Stimulated activated CD8-positive, alpha-beta memory T cell treated with anti-CD3 and anti-CD28 coated beads, Interleukin-4, amount 100 ng/mL, for 4 hours (primary cell): ENCODE measurements at places on chromosomes 5 and 9.

- no peak for DNase-seq
Observed at GRCh38 chr9:84490206-84490841, 149.8 kb upstream of the SLC28A3 start.

GRCh38 chr9:79812507-79813257 is 240.9 kb downstream of the TLE4 start:
- no peak for DNase-seq

DNA sequence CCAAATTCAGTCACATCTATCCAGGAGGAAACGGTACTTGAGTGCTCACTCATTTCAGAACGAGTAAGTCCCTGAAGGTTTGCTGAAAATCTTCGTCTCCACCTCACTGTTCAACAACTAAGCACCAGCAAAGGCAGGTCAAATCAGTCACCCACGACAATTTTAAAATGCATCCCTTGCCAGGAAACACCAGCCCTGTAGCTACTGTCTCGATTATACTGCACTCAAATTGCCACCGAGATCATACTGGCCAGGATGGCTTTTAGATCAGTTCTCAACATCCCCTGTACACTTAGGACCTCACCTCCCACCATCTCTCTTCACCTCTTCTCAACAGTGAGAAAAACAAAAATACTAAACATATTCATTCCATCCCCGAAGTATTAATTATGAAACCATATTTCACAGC is 298.6 kb downstream of the AGTPBP1 start:
- DNase-seq, result no peak

GRCh38 chr5:124477062-124477461 is 269.4 kb downstream of the ZNF608 start:
- no peak for DNase-seq

- DNase-seq, result no peak
Observed at GRCh38 chr5:123681061-123681460, 169.1 kb downstream of the CSNK1G3 start.

GRCh38 chr9:99595796-99596195 is 225.9 kb upstream of the NR4A3 start:
- DNase-seq, result no peak

- DNase-seq, result no peak
Observed at GRCh38 chr9:83296123-83296522, 233.2 kb upstream of the RASEF start.

GRCh38 chr5:169197343-169197742 is 103.6 kb downstream of the SLIT3 start:
- DNase-seq, result no peak

DNA sequence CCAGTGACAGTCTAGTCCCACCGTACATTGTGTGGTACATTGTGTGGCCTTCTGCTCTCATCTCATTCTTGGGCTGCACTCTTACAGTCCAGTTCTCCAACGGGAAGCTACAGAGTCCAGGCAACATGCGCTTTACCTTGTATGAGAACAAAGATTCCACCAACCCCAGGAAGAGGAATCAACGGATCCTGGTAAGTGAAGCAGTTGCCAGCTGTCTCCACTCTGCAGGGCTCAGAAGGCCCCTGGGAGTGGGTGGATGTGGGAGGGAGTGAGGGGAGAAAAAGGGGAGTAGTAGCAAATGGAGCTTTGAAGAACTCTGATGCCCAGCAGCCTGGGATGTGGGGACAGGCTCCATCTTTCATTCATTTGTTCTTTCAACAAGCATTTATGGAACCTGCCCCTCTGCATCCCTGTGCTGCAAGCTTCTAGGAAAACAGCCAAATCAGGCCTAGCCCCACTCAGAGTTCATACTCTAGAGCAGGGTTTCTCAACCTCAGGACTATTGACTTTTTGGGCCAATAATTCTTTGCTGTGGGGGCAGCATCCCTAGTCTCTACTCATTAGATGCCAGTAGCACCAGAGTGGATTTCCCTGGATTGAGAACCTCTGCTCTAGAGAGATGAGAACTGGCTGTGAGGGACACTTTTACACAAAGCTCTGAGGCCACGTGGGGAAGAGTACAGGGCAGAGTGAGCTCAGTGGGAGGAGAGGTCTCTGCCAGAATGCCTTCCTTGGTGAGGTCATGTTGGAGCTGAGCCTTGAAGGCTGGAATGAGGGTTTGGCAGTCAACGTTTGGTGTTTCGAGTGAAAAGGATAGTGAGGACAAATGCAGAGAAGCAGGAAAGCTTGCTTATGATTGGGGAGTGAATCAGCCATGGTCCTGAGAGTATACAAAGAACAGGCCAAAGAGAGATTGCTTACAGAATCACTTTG is 1.1 kb downstream of the POLR1E start:
- no peak for DNase-seq

GRCh38 chr9:13990331-13990730 is 323.6 kb downstream of the NFIB start:
- no peak for DNase-seq

- no peak for DNase-seq
Observed at GRCh38 chr5:53438486-53439472, 41.6 kb upstream of the FST start.

DNA sequence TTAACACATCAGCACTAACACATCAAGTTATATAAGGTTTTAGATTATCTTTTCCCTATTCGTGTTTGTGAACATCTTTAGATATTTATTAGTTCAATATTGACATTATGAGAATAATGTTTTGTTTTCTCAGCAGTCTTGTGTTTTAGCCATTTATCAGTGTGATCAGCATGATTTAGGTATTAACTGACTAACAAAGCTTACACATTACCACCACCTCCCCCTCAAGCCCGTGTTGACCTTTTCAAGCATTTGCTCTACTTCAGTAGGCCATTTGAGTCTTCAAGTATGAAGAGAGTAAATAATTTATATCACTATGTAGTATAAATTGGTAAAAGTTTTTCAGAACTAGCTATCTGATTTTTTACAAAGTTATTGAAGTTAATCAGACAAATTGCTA is 6.9 kb downstream of the PBX3 start:
- no peak for DNase-seq

DNA sequence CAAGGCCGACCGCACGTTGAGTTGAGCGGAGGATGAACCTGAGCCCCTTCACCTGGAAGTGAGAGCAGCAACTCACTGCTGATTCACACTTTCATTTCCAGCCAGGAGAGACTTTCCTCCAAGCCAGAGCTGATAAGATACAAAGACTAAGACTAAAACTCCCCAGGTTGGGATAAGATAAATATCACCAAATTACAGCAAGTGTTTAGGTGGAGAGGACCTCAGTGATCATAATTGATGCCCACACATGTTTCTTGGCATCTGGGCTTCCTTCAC is 6.4 kb upstream of the NKD2 start:
- DNase-seq, result no peak

DNA sequence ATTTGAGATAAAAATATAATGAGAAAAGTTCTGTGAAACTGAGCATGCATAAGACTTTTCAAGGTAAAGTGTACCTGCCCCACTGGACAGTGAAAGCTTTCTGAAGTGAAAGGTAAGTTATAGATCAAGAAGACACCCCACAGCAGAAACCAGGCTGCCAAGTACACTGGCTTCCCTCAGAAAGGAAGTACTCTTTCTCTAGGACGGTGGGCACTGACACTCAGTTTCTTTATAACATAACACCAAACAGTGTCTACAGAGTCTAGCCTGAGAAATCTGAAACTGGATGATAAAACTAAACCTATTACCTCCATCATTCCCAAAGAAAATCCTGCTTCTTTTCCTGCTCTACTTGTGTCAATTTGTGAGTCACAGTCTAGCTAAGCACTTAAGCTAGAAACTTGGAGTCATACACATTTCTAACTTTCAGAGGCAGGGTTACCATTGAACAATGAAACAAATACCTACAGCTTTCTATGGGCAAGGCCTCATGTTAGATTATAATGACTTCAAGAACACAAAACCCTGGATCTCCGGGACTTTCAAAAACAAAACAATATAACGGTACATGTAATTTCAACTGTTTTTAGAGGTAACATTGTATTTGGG is 136.7 kb downstream of the CPLANE1 start:
- no peak for DNase-seq

GRCh38 chr5:66438696-66439095 is 157.5 kb upstream of the MAST4 start:
- DNase-seq, result no peak
